ENCODE measurements at places on chromosomes 3 and 15.

DNA sequence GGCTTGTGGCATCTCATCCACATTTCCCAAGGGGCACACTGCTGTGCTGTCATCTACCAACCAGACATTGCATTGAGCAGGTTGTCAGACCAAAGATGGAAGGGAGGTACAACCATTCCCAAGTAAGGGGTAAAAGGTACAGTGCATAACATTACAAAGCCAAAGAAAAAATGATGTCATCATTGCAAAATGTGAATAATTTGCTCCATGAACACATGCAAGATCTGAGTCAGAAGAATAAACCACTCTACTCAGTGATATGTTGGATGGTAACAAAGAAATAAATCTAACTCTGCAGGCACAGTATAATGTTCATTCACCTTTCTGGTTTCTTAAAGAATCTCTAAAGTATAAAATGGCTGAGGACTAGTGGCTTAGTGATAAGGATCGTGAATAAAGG is 202.7 kb downstream of the MAGI1 start:
- DNase-seq = no peak

GRCh38 chr15:89445518-89445917 is 50.9 kb downstream of the RHCG start:
- no peak for DNase-seq

GRCh38 chr3:102512734-102513504 is 78.1 kb downstream of the ZPLD1 start:
- DNase-seq = no peak

GRCh38 chr15:43516185-43516584 is 1.2 kb upstream of the MAP1A start:
- DNase-seq = no peak

DNA sequence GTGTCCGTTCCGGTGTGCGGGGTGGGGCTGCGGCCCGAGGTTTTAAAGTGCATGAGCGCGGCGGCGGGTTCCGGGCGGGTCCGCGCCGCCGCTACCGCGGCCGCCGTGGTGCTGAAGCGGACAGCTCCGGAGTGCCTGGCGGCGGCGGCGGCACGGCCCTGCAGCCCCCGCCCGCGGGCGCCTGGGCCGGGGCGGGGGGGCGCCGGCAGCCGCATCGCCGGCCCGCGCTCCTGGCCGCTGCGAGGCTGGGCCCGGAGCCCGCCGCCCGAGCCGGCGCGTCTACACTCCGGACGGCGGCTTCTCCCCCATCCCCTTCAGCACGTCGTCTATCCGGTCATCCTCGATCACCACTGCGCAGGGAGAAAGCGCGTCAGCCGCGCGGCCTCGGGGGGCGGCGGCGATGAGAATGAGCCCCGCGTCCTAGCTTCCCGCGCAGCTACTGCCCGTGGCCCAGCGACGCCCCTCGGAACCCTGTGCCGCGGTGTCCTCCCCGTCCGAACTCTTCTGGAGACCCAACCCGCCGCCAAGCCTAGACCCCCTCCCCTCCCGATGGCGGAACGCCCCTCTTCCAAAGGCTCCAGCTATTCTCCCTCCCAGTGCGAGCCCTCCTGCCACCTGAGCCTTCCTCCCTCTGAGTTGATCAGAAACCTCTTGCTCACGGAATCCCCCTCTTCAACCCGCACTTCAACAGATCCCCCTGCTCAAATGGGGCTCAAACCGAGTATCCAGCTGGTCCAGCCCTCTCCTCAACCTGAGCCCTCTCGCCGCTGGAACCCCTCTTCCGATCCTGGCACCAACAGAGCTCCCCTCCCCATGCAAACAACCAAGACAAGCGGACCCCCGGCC is 1.3 kb downstream of the CAMK2N2 start:
- peak; percentile 22 for DNase-seq

GRCh38 chr3:82376883-82377282 is 615.4 kb upstream of the GBE1 start:
- no peak for DNase-seq

DNA sequence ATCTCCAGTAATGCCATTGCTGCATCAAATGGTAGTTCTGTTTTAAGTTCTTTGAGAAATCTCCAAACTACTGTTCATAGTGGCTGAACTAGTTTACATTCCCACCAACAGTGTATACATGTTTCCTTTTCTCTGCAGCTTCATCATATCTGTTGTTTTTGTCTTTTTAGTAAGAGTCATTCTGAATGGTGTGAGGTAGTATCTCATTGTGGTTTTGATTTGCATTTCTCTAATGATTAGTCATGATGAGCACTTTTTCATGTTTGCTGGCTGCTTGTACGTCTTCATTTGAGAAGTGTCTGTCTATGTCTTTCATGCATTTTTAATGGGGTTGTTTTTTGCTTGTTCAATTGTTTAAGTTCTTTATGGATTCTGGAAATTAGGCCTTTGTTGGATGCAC is 10.2 kb upstream of the GCSAM start:
- DNase-seq = no peak

DNA sequence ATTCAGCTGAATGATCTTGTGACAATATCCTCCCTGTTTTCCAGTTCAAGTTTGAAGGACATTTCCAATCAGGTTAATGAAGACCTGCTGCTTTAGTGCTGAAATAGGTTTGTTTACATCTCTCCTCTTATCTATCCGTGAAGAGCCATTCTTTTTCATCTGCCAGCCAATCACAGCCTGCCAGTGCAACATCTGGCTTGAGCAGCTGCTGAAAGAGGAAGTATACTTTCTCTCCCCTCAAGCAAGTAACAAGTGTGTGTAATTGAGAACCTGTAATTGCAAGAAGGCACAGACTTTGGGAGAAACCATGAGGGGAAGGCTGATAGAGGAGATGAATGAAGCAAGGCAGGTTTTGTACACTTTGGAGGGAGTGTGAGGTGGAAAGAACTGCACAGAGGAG is 404.3 kb downstream of the AGBL1 start:
- no peak for DNase-seq

- no peak for DNase-seq
Observed at GRCh38 chr3:29099296-29099695, 181.6 kb upstream of the RBMS3 start.

GRCh38 chr3:30307372-30307950 is 298.9 kb upstream of the TGFBR2 start:
- DNase-seq = no peak

DNA sequence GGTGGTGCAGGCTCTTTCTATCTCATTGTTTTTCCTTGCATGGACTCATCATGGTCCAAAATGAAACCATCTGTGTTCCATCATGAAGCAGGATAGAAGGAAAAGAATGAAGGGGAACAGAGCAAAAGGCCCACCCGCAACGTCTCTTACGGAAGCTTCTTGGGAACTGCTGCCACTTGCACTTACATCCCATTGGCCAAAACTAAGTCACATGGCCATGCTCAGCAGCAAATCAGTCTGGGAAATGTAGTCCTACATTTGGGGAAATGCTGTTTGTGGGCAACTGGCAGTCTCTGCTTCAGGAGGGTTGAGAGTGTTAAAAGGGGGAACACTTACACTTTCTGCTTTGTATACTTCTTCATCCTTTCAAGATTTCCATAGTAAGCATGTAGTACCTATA is 191.6 kb downstream of the SV2B start:
- no peak for DNase-seq

- no peak for DNase-seq
Observed at GRCh38 chr15:95291898-95292472, 1038.5 kb upstream of the NR2F2 start.

GRCh38 chr3:60304112-60304511 is 947.1 kb downstream of the FHIT start:
- DNase-seq = no peak

DNA sequence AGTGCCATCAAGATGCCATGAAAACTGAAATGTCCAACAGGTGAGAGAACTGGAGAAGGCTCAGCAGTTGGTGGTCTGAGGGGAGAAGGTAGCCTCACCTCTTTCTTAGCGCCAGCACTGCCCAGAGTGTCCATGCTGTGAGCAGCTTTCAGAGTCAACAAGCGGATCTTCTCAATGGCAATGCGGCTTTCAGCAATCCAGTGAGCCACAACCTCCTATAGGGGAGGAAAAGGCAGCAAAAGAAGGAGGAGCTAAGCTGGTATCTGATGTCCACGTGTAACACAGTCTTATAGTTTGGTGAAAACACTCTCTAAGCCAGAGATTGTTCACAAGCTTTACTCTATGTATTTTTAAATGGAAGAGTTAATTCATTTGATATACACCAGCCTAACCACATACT is 36.1 kb upstream of the ACKR4 start:
- DNase-seq = no peak

DNA sequence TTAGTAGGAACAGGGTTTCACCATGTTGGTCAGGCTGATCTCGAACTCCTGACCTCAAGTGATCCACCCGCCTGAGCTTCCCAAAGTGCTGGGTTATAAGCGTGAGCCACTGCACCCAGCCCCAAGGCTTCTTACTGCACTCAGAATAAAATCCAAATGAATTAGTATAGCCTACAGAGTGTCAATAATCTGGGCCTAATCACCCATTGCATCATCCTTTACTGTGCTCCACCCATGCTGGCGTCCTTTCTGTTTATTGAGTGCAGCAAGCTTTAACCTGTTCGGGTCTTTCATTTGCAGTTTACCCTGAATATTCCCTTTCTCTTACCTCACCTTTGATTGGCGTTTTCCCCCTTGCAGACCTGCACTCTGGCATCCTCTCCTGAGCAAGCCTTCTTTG is 77.7 kb downstream of the CEP63 start:
- DNase-seq = no peak

- DNase-seq = no peak
Observed at GRCh38 chr3:99974989-99975388, 139.3 kb downstream of the FILIP1L start.

DNA sequence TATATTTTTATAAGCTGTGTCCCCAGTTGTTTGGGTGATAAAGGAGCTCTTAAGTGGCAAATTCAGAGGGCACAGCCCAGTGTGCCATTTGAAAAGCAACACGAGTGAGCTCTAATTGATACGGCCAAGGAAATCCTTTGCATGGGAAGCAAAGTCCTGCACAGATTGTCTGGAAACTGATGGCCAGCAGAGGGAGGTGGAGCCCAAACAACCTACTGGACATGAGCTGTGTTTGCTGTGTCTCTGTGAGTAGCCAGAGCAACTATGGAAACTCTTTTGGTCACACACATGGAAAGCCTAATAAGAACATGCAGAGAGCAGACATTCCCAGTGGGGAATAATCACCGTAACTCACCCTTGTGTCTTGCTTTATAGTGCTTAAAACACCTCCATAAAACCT is 24.4 kb downstream of the ONECUT1 start:
- no peak for DNase-seq

- no peak for DNase-seq
Observed at GRCh38 chr3:108393128-108393900, 97.0 kb downstream of the HHLA2 start.

DNA sequence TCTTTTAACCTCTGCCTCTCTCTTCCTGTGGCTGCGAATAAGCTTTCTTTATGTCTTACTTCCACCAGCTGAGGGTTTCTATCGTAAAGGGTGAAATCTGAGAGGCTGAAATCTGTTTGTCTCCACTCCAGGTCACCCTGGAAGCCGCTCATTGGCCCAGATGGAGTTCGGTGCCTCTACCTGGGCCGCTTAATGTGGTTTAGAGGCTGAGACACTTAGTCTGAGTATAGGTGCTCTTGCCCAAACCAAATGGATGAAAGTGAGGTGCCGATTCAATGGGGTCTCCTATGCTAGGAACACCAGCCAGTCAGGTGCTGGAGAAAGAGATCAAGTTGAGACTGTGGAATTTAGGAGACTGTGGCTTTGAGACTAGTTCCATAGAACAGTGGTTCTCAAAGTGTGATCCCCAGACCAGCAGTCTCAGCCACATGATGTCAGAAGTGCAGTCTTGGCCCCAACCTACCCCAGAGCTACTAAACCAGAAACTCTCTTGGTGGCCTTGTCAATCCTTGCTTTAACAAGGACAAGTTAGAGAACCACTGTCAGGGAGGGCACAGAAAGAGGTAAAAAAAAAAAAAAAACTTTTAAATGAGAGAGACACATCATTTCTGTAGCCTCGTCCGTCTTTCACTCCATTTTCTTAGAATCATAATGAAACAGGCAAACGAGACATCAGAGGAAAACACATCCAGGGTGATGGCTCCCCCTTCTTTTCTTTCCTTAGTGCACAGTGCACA is 54.9 kb upstream of the CCR2 start:
- DNase-seq = no peak

DNA sequence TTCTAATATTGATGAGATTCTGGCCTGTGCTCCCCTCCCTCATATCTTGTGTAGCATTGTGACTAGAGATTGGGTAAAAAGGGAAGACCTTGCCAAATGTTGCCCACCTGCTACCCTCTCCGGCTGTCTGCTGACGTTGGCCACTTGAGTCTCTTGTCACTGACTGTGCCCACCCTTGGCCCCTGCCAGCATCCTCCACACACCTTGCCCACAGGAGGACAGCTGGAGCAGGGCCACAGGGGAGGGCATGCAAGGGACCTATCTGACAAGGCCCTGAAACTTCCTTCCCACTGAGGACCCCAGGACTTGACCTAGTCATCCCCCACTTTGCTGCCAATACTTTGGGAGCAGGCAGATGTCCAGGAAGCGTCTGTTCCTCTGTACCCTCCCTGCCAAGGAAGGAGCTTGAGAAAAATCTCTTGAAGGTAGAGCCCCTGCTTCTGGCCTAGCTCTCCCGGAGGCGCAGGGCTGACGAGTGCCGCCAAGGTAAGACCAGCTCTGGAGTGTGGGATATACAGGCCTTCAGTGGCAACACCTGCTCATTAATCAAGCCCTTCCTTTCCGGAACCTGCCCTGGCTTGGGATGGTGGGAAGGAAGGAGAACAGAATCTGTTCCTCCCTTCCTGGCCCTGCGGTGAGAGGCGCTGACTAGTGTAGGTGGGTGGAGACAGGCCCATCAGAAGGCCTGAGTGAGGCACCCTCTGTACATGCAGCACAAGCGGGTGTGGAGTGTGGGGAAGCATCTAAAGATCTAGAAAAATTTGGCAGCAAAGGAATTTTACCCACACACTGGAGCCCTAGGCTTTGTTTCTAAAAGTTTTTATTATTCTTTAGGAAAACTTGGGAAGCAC is 4.9 kb upstream of the PAK6 start:
- DNase-seq = no peak

- no peak for DNase-seq
Observed at GRCh38 chr3:184345317-184346144, 8.1 kb downstream of the FAM131A start.

DNA sequence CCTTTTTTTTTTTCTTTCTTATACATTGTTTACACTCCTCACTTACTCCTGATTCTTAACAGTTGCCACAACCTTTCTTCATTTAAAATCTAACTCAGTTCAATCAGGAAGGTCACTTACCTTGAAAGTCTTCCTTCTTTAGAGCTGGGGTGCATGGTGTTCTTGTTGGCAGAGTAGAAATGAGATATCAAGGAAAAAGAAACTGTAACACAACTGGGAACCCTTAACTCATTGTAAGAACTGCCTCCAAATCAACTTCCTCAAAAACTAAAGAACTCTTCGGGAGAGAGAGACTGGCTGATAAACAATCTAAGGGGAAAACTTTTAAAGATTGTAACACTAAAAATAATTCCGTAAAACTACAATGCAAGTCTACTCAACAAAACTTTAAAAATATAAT is 1.4 kb upstream of the APPL1 start:
- no peak for DNase-seq

DNA sequence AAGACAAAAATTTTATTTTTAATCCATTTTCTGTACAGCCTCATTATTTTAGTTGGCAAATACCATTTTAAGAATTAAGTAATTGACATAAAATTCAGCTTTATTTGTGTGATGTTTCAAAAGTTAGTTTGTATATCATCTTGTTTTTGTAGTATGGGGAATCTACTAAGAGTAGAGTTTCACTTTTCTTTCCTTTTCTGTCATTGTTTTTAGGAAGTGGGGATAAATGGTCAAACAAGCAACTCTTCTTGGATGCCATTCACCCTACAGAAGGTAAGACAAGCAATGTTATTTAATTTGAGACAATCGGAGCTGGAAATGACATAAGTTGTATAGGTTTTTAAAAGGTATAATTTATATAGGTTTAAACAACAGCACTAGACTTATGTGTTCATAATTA is 268.3 kb downstream of the BBX start:
- no peak for DNase-seq
